ENCODE measurements at places on chromosomes 6 and 20. TPM values are rescaled to one million over a fixed set of nuclear protein-coding genes. Genes with fewer than 3 reads are reported as not detected.
A peak's percentile ranks its signal among the peaks of the same experiment; 100 is the strongest.

Gene TAGAP
- total RNA-seq, result 4.9 TPM

DNA sequence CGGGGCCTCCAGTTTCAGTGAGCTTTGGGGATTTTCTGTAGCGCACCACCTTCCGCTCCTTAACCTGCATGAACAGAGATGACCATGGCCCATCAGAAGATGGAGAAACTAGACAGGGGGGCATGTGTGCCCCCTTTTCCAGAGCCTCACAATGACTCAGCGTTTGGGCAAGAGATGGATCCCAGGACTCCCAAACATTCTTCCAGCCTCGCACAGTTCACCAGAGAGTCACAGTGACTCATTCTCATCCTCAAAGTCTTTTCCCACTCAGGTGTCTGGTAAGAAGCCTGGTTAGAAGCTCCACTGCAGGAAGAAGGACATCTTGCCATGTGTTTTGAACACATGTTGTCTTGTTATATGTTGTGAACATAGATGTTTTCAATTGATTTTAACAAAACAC lies 76.2 kb upstream of the FRMD1 start:
- H3K27me3 ChIP-seq, result no peaks in the 10 kb centered on the region
- DNase-seq, result peak; percentile 45
- H3K27ac ChIP-seq, result no peak overlapping the region
- H3K36me3 ChIP-seq, result no peaks in the 10 kb centered on the region
- H3K4me3 ChIP-seq, result no peak overlapping the region

DNA sequence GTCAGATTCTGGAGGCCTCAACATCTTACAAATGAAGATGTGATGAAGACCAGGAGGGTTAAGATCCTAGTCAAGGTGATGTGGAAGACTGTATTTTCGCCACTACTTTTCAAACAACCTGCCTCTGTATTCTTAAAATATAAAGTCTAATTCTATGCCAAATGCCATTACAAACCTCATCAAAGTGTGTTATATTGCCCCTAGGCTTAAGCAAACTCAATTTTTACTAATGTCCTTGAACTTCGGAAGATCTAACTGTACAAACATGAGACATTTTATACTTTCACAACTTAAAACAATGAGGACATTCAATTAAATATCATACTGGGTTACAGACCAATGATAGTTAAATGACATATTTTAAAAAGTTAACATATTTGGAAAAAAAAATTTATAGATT lies 19.1 kb downstream of the ASCC3 start:
- H3K27me3 ChIP-seq, result no peaks in the 10 kb centered on the region
- DNase-seq, result no peak
- no peaks in the 10 kb centered on the region for H3K4me1 ChIP-seq
- no peak overlapping the region for H3K4me3 ChIP-seq
- H3K27ac ChIP-seq, result no peak overlapping the region
- no peaks in the 10 kb centered on the region for H3K36me3 ChIP-seq

Gene HLA-DMB
- total RNA-seq, result 1.0 TPM
